Activated naive CD8-positive, alpha-beta T cell treated with anti-CD3 and anti-CD28 coated beads, Interleukin-2, amount 10 ng/mL, durations not matched to agents 7 days and 5 days (primary cell): ENCODE measurements at places on chromosomes 16 and 17.

GRCh38 chr17:8019665-8020650, 17.5 kb downstream of the GUCY2D start:
- DNase-seq: no peak

GRCh38 chr17:65356536-65356935, 204.9 kb downstream of the AXIN2 start:
- DNase-seq: no peak

- DNase-seq: no peak
Measured at GRCh38 chr17:47252209-47252608, 1.4 kb upstream of the ITGB3 start.

DNA sequence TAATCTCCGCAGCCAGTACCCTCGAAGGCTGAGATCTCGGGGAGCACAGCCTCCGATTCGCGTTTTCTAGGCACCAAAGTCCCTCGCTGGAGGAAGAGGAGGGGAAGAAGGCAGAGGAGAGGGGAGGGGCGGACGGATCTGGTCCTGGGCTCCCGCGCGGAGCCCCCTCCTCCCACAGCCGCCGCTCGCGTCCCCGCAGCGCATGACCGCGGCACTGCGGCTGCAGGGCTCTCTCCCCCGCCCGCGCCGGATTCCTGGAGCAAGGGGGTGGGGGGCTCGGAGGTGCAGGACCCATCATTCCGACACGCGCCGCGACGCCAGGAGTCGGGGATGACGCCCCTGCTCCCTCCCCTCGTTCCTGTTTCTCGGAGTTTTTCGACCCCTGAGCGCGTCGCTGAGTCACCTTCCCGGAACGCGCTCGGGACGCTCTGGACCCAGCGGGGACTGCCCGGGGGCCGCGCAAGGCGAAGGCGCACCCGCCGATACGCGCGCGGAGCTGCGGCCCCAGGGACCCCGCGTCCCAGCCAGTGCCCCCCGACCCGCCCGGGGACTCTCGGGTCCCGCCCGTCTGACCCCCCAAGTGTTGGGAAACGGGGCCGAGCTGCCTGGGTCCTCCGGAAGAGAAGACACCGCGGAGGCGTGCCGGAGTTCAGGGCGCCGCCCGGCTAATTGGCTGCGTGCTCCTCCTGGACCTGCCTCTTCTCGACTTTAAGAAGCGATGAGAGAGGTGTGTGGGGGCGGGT, 1.4 kb upstream of the SPHK1 start:
- DNase-seq: no peak

GRCh38 chr17:50938821-50939541, 72.8 kb upstream of the TOB1 start:
- DNase-seq: no peak

DNA sequence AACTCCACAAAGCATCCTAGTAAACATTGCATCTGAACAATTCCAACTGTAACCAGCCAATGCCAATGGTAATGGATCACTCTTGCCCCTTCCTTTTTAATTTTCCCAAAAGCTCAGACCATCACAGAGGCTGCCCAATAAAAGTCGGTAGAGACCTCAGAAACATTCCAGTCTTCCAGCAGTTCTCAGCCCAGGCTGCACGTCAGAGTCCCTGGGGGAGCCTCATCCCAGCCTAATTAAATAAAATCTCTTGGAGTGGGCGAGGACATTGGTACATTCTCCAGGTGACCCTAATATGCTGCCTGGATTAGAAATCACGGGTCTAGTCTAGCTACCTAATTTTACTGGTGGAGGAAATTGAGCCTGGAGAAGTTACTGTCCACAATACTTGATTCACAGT, 117.1 kb upstream of the MYOCD start:
- DNase-seq: no peak

DNA sequence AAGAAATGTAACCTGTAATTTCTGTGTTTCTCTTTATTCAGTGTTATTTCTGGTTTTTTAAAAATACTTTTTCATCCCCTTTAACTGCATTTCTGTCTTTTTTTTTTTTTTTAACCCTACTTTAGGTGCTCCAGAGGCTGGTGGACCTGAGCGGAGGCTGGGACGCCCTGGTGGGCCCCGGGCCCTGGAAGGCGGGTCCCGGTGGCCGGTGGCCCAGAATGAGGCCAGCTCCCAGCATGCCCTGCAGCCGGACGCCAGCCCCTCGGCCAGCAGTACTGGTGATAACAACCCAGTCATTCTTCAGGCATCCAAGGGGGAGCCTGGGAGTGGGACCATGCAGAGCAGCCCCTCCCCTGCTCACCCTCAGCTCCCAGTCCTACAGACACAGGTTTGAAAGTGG, 1.5 kb downstream of the SRCAP start:
- no peak for DNase-seq

GRCh38 chr16:84854759-84855158, 35.0 kb downstream of the CRISPLD2 start:
- no peak for DNase-seq

DNA sequence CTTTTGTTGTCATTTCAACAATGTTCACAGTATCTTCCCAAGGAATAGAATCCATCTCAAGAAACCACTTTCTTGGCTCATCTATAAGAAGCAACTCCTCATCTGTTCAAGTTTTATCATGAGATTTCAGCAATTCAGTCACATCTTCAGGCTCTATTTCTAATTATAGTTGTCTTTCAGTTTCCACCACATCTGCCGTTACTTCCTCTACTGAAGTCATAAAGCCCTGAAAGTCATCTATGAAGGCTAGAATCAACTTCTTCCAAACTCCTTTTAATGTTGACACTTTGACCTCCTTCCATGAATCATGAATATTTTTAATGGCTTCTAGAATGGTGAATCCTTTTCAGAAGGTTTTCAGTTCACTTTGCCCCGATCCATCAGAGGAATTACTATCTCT, 102.1 kb downstream of the CDH13 start:
- DNase-seq: no peak

GRCh38 chr17:4807605-4808377, 839 bp downstream of the PLD2 start:
- DNase-seq: no peak

DNA sequence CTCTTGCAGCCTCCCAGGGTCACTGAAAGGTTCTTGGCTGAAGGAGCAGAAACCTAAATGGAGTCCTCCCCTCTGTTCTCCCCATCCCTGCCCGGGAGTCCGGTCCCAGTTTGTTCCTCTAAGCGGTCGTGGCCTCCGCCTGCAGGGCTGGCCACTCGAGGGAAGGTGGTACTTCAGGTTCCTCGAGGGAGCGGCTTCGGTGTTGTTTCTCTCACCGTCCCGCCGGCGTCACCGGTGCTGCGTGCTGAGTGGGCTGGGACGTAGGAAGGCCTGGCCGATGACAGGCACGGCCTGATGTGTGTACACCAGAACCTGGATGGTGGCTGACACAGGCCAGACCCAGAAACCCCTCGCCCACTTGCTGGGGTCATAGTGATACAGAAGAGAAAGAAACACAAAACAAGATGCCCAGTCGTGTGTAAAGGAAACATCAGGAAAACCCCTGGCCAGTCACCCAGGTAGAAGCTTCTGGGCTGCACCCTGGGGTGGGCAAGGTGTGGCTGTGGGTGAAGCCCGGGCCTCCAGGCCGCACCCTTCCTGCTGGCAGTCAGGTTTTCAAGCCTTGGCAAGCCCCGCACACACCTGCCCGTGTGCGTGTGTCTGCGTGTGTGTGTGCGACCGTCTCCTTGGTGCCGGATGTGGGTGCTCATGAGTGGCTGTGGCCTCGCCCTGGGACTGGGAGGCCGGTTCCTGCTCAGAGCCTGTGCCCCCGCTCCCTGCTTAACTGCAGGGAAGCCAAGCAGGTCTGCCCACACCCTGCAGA, 52.0 kb downstream of the BAIAP2 start:
- DNase-seq: no peak

- no peak for DNase-seq
Measured at GRCh38 chr17:33335491-33336173, 42.5 kb upstream of the ASIC2 start.

- DNase-seq: no peak
Measured at GRCh38 chr16:71927383-71927782, 32.1 kb downstream of the IST1 start.

DNA sequence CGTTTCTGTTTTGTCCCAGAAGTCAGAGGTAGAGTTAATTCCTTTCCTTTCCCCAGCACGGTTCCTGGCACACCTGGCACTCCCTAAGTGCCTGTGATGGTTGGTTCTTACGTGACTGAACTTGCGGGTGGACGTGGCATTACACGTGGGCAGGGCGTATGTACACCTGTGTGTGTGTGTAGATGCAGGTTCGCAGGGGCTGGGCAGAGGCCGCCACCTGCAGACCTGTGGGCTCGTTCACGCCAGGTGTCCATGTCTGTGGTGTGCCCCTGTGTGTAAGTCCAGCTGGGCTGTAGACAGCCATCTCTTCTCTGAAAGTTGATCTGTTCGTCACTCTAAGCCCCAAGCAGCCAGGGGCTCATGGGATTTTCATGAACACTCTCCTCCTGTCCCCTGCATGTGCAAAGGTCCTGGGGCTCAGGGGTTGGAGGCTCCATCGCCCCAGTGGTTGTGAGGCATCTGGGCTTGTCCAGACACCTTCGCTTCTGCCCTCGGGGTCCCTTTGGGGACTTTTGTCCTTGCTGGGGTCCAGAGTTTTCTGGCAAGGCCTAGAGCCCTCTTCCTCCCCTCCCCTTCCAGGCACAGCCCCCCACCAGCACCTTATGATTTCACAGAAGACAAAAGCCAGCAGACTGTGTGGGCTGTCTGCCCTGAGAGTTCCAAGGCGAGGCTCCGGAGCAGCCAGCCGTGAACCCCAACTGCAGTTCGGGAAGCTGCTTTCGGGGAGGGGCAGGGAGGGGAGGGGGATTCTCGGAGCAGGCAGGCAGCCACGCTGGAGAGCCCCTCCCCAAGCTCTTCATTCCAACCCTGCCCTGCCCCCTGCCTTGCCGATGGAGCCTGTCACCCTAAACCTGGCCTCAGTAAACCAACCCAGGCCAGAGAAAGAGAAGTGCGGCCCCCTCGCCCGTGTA, 5.4 kb upstream of the FSCN2 start:
- DNase-seq: no peak

GRCh38 chr17:58577696-58578095, 63.3 kb upstream of the MTMR4 start:
- peak; percentile 36 for DNase-seq

GRCh38 chr17:80221351-80222105, 1.3 kb downstream of the SLC26A11 start:
- DNase-seq: no peak

DNA sequence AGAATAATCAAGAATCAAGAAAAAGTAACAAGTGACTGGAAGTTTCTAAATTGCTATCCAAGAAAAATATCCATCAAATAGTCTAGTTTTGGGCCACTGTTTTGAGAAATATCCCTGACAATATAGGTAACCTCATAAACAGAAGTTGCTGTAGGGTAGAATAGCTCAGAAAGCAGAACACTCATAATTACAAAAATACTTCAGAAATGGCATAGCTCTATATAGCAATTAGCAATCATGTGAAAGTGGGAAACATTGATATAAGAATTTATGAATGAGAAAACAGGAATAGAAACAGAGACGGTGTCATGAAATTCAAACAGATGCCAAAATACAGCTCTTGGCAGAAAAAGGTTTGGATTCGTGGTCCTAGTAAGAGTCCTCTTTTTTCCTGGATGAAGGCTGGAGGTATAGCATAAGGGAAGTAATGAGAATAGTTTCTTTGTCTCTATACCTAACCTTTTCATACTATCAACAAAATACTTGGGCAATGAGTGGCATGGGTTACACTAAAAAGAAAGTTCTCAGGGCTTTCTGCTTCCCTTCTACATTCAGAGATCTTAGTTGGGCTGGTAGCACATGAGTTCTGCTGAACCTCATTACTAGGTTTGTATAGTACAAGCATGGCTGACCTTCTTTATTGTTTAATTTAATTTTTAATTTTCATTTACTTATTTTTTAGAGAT, 33.5 kb downstream of the SPAG9 start:
- DNase-seq: no peak

DNA sequence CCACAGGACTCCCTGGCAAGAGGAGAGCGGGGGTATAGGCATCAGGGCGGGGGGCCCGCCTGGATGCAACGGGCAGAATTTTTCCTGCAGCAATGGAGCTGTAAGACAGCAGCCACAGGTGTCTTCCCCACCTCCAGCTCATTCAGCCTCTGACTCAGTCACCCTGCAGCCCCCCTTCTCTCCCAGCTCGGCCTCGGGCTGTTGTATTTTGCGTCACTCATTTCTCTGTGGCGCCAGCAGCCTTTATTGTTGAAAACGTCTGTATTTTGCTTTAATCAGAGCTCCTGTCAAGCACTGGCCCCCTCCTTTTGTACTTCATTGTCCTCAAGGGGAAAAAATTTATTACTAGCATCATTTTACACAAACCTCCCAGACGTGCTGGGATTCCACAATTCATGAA, 117.7 kb downstream of the WSCD1 start:
- no peak for DNase-seq

GRCh38 chr17:39198186-39198566, 707 bp upstream of the CACNB1 start:
- no peak for DNase-seq

DNA sequence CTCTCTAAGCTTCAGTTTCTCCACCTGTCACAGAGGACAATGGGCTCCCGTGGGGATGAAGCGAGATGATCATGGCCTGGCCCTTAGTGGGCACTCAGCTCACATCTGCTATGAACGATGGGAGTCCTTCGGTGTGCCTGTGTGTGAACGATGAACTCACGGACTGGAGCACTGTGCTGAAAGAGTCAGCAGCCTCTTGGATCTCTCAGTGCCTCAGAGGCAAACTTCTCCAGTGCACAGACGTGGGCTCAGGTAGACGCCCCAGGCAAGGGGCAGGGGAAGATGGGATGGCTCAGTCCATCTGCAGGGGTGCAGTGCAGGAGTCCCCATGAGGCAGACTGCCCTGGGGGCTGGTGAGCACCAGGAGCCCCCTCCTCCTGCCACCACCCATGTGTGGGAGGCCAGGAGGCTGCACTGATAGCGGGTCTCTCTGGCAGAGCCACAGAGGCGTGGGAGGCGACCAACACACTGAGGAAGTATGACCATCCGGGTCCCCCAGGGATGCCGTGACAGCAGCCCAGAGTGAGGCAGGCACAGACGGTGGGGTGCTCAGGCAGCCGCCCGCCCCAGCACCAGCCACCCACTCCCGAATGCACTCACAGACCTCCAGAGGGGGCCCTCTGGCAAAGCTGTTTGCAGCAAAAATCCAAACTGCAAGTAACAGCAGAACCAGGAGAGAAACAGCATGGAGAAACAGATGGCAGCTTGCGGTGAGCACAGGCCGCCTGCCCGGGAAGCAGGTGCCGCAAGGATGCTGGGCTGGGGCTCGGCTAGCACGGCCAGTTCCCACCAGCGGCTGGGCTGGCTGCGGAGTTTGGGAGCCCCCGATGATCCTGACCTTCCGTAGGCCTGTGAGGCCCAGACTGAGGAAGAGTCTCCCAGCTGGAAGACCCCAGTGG, 82.7 kb downstream of the RPH3AL start:
- DNase-seq: no peak

- peak; percentile 82 for DNase-seq
Measured at GRCh38 chr17:77881545-77881944, 77.0 kb upstream of the TNRC6C start.

DNA sequence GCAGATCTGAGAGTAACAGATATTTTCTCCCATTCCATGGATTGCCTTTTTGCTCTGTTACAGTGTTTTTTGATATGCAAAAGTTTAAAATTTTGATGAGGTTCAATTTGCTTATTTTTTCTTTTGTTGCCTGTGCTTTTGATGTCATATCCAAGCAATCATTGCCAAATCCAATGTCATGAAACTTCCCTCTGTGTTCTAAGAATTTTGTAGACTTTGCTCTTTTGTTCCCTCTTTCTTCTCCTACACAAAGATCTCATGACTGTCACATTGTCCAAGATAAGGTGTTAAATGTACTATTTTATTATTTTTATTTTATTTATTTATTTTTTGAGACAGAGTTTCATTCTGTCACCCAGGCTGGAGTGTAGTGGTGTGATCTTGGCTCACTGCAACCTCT, 18.9 kb upstream of the KCNH6 start:
- DNase-seq: no peak
